ENCODE measurements at places on chromosomes 16 and 17.

DNA sequence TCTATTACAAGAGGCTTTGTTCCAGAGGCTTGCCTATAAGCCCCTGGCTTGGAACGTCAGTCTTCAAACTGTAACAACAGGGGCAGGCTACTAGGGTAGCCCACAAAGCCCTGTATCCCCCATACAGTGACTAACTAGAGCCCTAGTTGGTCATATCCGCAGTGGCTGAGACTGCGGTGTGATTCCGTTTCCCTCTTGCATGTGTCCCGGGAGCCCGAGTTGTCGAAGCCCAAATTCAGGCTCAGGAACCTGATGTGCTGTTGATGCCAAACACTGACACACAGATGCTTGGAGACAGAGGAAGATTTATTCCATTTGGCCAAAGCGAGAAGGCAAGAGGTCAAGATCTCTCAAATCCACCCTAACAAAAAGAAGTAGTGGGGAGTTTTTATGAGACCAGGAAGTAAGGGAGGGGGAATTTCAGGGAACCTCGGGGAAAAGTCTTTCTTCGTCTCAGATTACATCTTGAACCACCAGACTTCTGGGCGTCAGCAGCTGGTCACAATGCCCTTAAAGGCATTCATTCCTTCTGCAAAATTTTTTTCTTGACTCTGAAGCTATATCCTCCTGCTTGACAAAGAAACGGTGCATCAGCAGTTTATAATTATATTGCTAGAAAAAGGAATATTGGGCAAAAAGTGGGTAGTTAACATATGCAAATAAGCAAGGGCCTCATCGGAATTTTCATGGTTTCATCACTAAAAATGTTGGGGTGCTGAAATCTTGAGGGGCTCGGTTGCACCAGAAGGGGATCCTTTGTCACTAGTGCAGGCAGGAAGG lies 879 bp downstream of the SLFN5 start:
- DNase-seq = no peak

GRCh38 chr16:72108353-72109102 lies 14.9 kb downstream of the DHX38 start:
- DNase-seq = no peak

DNA sequence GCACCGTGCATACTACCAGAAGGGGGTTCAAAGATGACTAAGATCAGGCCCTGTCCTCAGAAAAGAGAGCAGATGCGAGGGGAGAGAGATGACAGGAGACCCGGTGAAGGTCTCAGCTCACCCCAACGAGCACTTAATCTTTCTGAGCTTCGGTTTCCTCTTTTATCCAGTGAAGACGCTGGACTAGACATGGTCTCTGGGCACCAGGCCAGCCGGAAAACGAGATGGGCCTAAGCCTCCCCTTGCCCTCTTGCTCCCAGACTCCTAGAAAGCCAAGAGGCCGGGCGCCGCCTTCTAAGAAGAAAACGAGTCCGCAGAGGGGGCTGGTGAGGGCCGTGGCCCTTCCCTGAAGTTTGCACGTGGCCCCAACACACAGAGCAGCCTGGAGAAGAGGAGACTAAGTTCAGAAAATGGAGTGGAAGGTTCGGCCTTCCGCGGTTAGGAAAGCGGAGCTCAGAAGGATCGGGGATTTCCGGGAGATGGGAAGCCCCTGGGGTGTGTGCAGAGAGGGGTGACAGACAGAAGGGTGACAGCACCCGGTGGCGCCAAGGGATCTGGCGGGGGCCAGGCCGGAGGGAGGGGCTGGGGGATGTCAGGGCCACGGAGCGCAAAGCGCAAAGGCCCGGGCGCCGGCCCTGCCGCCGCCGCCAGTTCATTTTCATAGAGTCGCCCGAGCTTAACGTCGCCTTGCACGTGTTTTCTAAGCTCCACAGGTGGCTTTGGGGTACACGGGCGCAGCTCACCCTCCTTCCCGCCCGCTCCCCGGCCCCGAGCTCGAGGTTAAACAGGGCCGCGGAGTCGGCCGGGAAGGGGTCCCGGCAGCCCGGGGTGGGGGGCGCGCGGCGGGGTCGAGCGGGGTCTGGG lies 42.1 kb upstream of the BHLHA9 start:
- no peak for DNase-seq

- no peak for DNase-seq
Measured at GRCh38 chr17:63279498-63280230, 166.4 kb downstream of the CYB561 start.

- no peak for DNase-seq
Measured at GRCh38 chr17:2034157-2034556, 4.2 kb downstream of the DPH1 start.

- DNase-seq = no peak
Measured at GRCh38 chr17:32206861-32207260, 58.8 kb upstream of the RHBDL3 start.

GRCh38 chr17:49407981-49408501 lies 6.6 kb downstream of the PHB1 start:
- peak; percentile 36 for DNase-seq

DNA sequence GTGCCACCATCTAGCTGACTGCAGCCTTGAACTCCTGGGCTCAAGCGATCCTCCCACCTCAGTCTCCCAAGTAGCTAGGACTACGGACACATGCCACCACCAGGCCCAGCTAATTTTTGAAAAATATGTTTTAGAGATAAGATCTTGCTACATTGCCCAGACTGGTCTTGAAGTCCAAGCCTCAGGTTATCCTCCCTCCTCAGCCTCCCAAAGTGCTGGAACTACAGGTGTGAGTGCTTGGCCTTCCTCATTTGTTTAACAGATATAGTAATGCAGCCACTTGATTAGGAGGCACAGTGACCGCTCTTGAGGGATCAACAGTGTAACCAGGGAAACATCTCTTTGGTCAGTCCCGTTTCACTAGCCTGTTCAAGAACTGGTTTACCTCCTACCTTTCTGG lies 35.1 kb downstream of the HLF start:
- DNase-seq = no peak
